Adipocyte (in vitro differentiated cells): ENCODE measurements at places on chromosomes 2 and 18.

DNA sequence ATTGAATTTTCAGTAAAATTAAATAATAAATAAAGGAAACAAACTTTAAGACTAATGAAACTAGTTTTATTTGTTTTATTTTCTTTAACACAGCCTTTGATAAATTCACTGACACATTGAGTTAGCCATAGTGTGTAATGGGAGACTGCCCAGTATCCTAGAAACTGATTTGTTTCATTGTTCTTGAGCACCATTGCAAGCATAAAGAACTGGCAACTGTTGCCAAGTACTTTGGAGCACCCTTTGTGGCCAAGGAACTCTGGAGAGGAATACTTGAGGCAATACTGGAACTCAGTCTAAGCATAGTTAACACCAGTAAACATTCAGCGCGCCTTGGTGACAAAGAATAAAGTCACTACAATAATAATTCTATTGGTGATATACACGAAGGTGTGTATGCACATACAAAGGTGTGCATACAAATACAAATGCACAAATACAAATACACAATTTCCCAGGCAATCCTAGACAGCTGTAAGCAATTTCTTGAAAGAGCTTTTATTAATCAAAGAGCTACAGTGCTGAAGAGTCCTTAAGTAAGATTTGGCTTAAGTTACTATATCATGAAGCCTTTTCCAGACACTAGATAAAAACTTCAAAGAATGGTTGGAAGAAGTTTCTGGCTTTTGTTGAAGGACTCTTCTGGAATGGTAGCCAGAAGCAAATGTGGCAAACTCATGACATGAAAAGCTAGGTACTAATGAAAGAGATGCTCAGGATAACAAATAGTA is 1371.2 kb downstream of the LRP1B start:
- no peak for DNase-seq

DNA sequence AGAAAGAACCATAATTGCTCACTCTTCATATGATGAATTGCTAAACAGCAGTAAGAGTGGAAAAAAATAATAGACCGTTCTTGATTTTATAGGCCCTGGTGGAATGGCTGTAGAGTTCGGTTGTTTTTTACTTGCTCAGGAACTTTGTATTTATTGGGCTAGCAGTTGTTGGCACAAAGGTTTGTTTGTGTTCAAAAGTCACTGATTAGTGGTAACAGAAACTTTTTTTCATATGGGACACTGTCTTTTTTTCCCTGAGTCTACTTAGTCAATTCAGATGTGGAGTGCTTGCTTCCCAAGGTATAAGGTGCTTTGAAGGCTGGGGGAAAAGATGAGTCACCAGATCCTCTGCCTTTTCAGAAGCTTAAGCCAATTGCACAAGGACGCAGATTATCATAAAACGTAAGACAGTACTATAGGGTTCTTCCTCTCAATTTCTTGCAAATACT is 25.8 kb downstream of the PHLPP1 start:
- no peak for DNase-seq

- no peak for DNase-seq
Observed at GRCh38 chr2:223688094-223688835, 86.1 kb upstream of the SCG2 start.

- no peak for DNase-seq
Observed at GRCh38 chr2:175567435-175568061, 386.0 kb upstream of the ATP5MC3 start.

- no peak for DNase-seq
Observed at GRCh38 chr2:237529452-237530402, 36.6 kb upstream of the PRLH start.

DNA sequence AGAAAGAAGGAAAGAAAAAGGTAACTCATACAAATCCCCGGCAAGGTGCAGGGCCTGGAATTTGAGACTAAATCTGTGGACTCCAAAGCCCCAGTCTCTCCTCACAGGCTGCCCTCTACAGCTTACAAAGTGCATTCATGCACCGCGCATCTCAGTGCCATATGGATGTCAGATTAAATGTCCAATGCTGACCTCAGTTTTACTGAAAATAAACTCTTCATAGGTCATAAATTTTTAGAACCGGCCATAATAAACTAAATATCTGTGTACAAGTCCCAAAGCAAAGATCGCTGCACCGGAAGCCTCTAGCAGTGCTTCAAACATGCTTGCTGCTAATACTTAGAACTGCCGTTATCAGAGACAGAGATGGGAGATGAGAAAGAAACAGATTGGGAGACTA is 17.7 kb downstream of the ST6GAL2 start:
- DNase-seq: no peak

- DNase-seq: no peak
Observed at GRCh38 chr18:72201032-72201431, 343.1 kb downstream of the CBLN2 start.

- no peak for DNase-seq
Observed at GRCh38 chr2:113700186-113700841, 56.1 kb downstream of the SLC35F5 start.

DNA sequence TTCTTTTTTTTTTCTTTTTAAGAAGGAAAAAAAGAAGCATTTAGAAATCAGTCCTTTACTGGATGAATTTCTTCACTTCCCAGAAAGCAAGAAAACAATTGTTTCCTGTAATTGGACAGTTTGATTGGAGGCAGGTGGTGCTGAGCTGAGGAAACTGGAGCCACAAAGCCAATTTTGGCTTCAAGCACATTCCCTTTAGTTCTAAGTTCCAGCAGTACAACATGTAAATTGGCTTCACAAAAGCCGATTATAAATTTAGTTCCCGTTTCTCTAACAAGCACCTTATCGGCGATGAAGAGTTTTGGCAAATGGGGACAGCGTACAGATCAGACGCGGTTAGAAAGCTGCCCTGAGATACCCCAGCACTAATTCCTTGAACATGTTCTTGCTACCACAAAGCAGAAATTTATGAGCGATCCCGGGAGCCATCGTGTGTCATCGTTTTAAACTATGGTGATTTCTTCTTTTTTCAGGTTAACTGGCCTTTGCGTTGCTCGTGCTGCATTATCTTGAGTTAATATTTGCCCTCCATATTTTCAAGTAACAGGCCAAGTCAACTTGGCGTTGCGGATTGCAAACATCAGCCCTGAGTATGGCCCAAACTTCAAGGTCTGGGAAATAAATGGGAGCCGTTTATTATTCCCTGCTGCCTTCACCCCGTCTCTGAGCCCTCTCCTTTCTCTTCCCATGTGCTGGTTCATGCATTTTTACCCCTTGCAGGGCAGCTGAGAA is 190.4 kb upstream of the ID2 start:
- peak; percentile 33 for DNase-seq

GRCh38 chr2:16933355-16933754 is 267.7 kb upstream of the CYRIA start:
- DNase-seq: no peak

- no peak for DNase-seq
Observed at GRCh38 chr2:102667072-102667471, 47.7 kb downstream of the SLC9A2 start.

DNA sequence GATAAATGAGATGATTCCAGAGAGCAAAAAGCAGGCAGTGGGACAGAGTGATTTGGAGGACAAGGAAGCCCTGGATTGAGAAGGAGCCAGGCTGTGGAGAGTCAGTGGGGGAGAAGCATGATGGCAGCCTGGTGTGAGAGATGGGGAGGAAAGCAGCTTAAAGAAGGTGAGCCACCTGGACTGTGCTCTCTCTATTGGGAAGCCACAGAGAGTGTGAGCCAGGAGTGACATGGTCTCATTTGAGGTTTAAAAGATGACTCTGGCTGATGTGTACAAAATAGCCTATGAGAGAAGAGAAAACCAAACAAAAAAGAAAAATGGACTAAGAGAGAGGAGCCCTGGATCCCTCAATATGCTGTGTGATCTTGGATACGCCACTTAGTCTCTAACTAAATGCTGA is 12.9 kb upstream of the EPAS1 start:
- no peak for DNase-seq

DNA sequence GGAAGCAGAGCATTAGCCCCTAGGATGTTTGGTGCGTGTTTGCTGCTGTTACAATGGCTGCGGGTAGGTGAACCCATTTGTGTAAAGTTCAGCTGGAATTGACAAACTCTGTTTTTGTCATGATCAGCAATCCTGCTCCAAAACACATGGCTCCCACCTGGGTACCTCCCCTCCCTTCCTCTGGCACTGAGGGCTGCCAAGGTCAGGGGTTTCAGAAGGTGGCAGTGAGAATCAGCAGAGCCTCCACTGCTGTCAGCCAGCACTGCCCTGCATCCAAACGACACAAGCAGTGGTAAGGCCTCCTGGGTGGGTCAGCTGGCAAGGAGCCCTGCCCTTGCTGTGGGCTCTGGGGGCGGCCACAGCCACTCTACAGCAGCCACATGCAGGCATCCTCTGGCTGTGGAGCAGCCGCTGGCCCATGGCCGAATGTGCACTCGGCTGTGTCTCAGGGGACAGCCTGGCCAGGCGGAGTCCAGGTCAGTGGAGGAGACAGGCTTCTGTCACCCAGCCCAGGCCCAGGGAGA is 32.8 kb upstream of the LDLRAD4 start:
- DNase-seq: no peak

DNA sequence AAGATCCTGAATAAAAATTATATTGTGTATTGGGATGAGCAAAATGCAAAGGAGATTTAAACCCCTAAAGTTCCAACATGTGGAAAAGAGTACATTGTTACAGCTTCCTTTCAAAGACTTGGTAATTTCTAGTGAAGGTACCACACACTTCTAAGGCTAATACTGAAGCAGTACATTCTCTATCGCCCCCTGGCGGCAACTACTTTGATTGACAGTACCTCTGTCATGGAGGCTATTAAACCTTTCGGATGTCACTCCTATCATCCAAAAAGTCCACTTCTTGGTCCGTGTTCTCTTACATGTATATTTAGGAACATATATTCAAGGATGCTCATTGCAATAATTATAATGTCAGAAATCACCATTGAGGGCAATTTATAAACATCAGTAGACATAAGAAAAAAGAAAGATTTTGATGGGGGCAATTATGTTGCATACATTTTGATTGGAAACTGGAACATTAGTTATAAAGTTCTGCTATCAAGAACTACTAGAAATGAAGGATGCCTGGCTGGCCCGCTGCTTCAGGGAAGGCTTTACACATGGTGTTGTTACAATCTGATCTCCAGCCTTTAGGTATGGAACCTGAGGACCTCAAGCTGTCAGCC is 601.6 kb downstream of the CPS1 start:
- peak; percentile 91 for DNase-seq

GRCh38 chr2:160703648-160704585 is 210.3 kb upstream of the RBMS1 start:
- DNase-seq: peak; percentile 20

DNA sequence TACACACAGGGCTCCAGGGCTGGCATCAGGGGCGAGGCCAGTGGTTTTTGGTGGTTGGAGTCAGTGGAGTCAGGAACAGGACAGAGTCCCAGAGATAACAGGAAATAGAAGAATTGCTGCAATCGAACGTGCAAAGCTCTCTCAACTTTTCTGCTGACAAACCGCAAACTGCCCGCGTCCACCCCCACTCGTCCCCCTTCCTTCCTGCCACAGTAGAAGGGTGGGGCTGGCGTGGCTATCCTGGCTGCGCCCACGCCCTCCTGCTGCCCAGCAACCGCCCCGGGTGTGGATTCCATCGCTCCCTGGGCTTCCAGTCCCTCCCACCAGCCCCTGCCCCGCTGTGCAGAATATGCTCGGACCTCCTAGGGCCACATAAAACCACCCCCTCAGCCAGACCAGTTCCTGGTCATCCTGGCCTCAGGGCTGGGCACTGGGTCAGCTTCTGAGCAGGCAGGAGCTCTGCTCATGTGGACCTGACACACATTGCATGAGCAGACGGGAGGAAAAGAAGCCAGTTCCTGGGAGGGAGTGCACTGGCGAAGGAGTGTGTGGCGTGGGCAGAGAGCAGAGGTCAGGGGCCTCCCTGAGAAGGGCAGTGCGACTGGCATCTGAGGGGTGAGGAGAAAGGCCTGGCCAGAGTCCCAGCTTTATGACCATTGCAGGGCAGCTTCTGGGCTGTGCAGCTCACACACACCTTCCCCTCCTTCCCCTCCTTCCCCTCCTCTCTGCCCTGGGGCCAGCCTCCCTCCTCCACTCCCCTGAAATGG is 85.4 kb upstream of the ATG16L1 start:
- no peak for DNase-seq

DNA sequence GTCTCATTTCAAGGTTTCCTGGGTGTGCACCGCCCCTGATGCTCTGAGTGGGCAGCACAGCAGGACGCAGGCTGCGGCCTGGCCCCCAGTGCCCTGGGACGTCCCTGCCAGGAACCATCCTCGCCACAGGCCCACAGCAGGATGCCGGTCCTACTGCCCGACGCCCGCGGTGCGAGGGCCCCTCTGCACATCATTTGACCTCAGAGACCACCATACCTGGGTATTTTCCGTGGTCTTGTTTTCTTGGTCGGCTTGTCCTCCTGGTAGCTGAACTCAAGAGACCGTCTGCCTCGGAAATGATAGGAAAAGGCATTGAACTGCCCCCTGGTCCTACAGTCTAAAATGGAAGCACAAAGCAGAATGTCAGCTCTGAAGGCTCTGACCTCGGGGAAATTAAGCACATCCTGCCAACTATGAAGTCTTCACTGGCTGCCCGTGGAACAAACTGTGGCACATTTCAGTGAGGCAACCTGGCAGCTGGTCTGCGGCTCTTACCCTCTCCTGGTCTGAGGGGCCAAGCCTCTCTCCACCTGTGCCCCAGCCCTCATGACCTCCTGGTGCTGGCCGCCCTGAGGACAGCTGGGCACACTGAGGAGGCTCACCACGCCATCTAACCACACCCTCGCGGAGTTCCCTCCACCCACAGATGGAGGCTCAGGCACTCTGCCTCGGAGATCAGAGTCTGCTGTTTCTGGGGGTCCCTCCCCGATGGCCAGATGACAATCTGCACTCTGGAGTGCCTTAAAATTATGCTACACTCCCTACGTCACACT is 105.0 kb downstream of the PXDN start:
- no peak for DNase-seq

DNA sequence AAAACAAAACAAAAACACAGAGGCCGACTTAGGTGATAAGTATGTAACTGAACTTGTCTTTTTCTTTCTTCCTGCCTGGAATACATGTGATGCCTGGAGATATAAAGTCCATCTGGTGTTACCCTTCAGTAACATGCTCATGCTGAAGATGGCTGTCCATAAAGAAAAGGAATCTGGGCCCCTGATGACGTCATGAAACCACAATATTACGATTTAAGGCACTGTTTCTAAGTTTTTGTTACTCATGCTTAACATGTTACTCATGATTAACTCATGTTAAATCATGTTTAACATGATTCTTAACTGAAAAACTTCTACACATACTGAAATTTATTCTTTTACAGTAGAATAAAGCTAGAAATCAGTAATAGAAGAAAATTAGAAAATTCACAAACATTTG is 49.0 kb downstream of the STRADB start:
- DNase-seq: no peak

GRCh38 chr2:167508709-167509108 is 620.4 kb downstream of the XIRP2 start:
- DNase-seq: no peak
